ENCODE measurements at places on chromosomes 12 and 14.
A peak's percentile ranks its signal among the peaks of the same experiment; 100 is the strongest.

DNA sequence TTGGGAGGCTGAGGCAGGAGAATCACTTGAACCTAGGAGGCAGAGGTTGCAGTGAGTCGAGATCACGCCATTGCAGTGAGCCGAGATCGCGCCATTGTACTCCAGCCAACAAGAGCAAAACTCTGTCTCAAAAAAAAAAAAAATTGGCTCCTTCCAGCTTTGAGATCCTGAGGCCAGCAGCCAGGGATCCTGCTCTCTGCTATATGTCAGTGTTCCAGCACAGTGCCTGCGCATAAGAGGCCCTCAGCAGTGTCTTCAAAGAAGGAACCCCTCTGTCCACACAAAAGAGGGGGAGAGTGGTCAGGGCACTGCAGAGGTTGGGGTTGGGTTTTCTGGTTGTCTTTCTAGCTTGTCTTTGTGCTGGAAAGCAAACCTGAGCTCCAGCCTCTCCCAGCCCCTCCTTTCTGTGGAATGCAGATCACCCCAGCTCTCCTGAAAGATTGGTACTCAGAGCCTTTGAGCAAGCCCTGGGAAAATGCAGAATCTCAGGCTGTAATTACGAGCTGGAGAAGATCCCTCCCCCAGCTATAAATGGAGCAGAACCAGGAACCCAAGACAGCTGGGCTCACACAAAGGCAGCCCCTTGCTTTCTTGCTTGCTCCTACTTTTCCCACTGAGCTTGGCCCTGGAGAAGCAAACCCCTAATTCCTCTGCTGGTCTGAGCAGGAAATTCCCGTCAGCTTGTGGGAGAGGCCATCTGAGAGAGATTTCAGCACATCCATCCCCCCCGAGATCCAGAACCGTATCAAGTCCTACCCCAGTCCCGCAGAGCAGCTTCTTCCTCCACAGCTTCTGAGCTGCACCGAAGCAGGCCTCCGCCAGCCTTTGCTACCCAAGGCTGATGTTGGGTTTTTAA lies 205.7 kb downstream of the ZFP36L1 start:
- peak; percentile 64 for DNase-seq

DNA sequence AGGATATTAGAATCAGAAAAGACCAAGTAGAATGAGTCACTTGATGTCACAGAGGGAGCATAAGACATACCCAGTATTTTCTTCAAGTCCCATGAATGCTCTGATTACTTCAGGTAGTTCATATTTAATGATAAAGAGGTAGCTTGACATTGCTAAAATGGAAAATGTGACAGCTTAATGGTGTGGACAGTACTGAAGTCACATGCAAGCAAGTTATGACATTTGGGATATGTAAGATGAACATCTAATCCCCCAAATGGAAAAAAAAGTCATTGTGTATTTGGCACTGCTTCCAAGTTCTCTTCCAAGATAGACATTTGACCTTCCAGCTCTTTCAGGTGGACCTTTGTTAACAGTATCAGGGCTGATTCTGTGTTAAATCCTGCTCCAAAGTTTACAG lies 45.9 kb downstream of the SLC38A4 start:
- no peak for DNase-seq

DNA sequence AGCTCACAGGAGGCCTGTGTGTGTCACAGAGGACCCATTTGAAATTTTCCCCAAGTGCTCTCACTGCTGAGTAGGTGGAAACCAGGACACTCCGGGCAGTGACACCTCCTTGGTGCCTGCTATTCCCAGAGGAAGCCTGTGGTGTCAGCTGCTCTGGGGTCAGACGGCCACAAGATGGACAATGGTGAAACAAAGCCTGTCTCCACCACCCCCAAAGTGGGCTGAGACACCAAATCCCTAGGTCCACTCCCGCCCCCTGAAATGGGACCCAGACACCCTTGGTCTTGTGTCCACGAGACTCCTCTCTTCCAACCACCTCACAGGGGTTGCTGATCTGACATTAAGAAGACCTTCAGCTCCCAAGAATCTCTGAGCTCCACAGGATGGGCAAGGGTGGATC lies 7.0 kb downstream of the KCNH3 start:
- no peak for DNase-seq

GRCh38 chr12:76446090-76446489 lies 97.9 kb upstream of the BBS10 start:
- DNase-seq, result no peak

DNA sequence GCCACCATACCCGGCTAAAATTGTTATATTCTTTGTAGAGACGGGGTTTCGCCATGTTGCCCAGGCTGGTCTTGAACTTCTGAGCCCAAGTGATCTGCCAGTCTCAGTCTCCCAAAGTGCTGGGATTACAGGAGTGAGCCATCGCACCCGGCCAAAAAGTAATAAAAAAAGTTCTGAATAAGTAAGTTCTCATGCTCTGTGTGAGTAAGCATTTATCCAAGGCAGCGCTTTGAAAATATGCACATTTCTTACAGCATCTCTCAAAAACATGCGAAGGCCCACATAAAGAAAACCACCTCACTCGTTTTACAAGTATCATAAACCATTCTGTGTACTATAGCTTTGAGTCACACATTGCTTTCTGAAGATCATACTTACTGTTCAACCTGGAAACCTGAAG lies 8.6 kb downstream of the GIT2 start:
- DNase-seq, result no peak

DNA sequence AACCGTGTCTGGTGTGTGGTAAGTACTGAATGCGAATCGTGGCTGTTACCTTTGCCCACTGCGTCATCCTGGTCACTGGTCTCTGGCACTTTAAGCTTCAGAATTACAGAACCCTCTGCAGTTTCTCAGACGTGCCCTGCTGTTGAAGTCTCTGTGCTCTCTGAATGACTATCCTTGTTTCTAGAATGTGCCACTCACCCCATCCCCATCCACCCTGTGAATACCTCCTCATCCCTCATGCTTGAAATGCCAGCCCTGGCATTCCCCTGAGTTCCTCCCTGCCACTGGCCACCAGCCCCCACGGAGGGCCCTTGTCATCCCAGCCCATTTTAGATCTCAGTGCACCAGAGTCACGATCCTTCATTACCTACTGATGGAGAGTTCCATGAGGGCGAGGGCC lies 21.3 kb downstream of the TPCN1 start:
- DNase-seq, result no peak

DNA sequence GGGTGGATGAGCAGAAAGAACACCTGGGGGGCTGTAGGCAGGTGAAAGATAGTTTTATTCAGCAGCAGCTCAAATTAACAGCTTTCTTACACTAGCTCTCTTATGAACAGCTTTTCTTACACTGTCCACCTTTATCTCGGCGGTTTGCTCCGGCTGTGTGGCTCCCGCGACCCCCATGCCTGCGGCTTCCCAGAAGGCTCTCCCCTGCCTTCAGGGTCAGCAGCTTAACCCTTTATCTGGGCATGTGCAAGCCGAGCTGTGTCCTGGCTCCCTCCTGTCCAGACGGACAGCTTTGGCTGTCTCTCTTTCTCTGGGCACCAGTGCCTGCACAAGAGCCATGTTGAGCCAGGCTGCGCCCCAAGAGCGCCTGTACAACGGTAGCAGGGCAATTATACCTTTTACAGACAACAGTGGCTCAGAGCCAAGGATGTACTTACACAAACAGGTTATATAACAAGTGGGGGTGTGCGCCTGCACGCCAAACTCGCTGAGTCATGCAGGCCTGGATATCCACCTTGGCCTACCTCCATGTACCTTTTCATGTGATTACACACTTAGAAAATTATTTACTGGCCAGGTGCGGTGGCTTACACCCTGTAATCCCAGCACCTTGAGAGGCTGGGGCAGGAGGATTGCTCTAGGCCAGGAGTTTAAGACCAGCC lies 28.5 kb upstream of the KLHL42 start:
- no peak for DNase-seq

DNA sequence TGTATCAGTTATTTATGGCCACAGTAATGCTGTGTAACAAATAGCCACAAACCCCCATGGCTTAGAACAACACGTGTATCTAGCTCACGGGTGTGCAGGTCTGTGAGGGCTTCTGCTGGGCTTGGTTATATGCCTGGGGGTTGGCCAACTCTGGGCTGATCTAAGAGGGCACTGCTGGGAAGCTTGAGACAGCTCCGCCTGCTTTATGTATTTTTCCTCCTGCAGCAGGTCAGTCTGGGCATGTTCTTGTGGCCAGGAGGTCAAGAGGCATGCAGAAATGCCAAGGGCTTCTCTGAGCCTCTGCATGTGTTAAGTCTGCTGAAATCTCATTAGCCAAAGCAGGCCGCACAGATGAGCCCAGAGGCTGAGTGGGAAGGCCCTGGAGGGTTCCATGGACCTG lies 105.8 kb downstream of the ZNF664 start:
- DNase-seq, result no peak

DNA sequence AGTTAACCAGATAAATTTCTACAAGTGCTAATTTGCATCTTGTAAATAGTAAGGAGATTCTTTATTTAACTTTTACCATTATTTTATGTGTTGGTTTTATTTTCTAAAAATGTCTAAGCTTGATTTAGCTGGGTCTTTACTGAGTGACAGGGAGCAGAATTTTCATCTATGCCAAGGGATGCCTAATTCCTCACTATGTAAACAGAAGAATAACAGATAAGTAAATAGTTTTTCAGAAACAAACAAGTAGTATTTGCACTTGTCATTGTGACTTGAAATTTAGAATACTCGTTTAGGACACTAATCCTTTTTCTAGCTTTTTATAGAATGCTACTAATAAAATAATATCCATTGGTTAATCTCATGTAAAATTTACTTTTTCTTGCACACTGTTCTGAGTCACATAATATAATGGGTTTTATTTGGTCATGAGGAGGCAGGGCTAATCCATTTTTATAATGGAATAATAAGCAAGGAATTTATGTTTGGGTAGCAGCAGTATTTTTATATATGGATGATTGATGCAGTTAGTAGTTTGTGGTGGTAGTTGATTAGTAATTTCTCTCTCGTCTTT lies 746.5 kb downstream of the SLC6A15 start:
- no peak for DNase-seq

DNA sequence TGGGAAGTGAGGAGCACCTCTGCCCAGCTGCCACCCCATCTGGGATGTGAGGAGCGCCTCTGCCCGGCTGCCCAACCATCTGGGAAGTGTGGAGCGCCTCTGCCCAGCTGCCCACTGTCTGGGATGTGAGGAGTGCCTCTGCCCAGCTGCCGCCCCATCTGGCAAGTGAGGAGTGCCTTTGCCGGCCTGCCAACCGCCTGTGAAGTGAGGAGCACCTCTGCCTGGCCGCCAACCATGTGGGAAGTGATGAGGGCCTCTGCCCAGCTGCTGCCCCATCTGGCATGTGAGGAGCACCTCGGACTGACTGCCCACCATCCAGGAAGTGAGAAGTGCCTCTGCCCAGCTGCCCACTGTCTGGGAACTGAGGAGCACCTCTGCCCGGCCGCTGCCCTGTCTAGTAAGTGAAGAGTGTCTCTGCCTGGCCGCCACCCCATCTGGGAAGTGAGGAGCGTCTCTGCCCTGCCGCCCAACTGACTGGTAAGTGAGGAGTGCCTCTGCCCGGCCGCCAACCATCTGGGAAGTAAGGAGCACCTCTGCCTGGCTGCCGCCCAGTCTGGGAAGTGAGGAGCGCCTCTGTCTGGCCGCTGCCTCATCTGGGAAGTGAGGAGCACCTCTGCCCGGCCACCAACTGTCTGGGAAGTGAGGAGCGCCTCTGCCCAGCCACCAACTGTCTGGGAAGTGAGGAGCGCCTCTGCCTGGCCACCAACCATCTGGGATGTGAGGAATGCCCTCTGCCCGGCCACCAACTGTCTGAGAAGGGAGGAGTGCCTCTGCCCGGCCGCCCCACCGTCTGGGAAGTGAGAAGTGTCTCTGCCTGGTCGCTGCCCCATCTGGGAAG lies 22.6 kb downstream of the FAR2 start:
- DNase-seq, result no peak

DNA sequence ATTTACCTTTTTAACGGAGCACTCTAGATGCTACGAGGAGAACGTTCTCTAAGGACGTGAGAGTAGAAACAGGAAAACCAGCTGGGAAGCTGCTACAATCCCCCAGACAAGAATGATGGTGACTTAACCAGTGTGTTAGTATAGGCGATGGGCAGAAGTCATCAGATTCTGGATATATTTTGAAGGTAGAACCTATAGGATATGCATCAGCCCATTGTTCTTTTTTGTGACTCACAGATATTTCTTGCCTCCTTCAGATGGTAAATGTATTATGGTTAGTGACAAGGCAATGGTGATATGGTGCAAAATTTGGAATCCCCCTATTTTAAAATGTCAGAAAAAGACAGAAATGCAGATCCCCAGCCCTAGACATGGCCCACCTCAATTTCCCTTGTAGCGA lies 258.2 kb downstream of the PHLDA1 start:
- no peak for DNase-seq

DNA sequence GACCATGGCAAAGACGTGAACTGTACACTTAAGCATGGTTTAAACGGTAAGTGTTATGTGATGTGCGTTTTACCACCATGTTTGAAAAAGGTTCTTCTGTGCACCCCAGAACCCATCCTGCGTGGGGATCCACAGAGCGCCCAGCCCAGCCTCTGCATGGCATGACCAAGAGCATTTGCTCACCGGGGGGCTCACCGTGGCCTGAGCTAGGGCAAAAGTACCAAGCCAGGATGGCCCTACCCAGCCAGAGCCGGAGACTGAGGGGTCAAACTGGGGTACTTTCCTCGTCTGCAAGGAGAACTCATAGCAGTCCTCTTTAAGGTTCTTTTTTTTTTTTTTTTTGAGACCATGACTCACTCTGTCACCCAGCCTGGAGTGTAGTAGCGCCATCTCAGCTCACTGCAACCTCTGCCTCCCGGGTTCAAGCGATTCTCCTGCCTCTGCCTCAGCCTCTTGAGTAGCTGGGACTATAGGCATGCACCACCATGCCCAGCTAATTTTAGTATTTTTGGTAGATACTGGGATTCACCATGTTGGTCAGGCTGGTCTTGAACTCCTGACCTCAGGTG lies 16.4 kb upstream of the ANKRD9 start:
- DNase-seq, result no peak

GRCh38 chr14:60381909-60382308 lies 104.0 kb downstream of the C14orf39 start:
- no peak for DNase-seq

GRCh38 chr12:92133795-92134637 lies 11.6 kb downstream of the BTG1 start:
- no peak for DNase-seq

DNA sequence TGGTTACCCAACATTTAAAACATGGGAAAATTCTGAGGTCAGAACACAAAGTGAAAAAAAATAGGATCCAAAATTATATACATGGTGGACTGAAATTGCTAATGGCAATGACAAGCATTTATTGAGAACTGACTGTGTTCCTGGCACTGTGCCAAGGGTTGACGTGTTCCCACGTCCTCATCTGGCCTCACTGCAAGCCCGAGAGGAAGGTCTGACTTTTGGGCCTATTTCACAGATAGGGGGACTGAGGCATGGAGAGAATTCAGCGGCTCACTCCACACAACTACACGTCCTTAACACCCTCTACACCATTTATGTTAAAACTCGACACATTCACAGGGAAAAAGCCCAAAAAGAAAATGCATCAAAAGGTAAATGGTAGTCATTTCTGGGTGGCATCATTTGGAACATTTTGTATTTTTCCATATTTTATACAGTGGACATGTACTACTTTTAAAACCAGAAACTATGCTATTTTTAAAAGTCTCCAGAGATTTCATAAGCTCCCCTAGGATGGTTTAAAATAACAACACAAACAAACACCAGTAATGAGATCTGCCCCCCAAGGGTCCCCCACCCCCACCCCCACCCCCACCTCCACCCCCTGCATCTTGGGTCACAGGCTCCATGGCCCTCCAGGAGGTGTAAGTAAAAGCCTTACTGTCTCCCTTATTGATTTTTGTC lies 27.7 kb downstream of the CLMN start:
- peak; percentile 68 for DNase-seq
